ENCODE measurements at places on chromosomes 3 and 15.

DNA sequence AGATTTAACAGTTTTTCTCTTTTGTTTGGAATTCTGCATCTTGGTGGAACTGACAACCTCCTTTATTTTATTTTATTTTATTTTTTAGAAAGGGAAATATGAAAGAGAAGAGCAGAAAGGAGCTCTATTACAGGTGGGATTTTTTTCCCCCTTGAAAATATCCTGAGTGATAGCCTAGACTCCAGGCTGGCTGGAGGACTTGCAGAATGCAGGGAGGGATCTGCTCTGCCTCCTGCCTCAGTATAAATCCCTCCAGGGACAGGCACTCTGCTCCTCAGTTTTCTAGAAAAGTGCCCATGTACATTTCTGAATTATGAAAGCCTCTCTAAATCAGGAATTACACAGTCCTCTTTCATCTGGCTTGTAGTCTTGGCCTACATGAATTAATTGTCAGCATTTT is 173.7 kb downstream of the TMEM108 start:
- DNase-seq = no peak

- no peak for DNase-seq
Observed at GRCh38 chr3:44509393-44509921, 32.0 kb upstream of the ZNF445 start.

GRCh38 chr3:191220908-191221307 is 21.9 kb downstream of the OSTN start:
- no peak for DNase-seq

DNA sequence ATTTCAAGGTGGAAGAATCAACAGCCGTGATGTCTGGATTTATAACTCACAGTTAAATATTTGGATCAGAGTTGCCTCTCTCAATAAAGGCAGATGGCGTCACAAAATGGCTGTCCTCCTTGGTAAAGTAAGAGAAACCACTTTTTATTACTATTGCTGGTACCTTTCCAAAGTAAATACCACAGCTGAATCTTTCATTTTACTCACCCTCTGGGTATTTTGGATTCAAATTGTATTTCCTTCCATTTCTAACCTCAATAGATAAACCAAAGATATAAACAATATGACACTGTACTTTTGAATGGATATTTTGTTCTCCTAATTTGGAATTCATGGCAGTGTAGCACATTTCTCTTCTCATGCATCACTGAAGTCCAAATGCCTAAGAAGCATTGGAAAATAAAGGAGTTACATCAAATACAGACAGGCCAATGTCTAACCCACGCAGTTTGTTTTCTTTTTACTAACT is 29.5 kb downstream of the KLHL24 start:
- DNase-seq = no peak

- no peak for DNase-seq
Observed at GRCh38 chr3:5510300-5510699, 322.8 kb downstream of the EDEM1 start.

GRCh38 chr3:187833799-187834578 is 88.7 kb upstream of the BCL6 start:
- no peak for DNase-seq

GRCh38 chr15:64954395-64954794 is 35.3 kb downstream of the SPG21 start:
- no peak for DNase-seq

Measured in mesothelial cell of epicardium (in vitro differentiated cells).